ENCODE measurements at places on chromosomes 7 and 10.
A peak's percentile ranks its signal among the peaks of the same experiment; 100 is the strongest.

DNA sequence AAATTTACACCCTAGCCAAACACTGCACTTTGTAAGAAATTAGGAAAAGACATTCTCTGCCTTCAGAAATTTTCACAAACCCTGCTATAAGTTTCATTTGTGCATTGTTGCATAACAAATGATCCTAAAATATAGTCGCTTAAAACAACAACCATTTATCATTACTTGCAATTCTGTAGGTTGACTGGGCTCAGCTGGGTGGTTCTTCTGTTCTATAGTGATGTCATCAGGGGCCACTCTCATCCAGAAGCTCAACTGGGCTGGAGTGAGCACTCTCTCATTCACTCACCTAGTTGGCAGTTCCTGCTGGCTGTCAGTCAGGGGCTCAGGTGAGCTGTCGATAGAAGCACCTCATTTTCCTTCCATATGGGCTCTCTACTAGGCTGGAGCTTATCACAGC, 20.7 kb upstream of the FGFR2 start:
- DNase-seq = no peak

- DNase-seq = no peak
Measured at GRCh38 chr10:17624996-17625395, 7.8 kb upstream of the HACD1 start.

- no peak for DNase-seq
Measured at GRCh38 chr7:122261442-122261841, 43.1 kb downstream of the FEZF1 start.

DNA sequence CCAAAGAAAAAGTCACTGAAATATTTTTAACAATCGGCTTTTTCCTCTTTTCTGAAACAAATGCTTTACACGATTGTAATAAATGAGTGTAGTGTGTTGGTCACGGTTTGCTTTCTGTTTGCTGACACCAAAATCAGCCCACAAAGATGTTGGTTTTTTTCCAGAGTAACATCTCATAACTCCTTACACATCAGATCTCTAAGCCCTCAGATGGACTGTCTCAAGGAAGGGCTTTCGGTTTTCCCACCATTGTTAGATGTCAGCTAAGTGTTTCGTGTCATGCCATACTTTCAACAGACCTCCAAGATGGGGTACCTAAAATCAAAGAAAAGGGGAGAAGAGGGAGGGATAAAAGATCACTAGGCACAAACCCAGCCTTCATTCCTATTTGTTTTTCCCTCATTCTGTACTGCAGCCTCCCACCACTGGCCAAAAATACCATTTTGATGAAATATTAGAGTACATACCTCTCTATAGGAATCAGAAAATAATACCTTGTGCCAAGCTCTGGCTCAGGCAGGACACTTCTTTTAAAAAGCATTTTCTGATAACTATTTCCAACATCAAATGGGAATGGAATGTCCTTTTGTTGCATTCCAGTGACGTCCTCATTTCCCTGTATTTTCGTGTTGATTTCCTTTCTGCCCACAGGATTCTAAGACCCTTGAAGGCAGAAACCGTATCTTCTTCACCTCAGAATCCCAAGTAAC, 159.1 kb downstream of the DGKI start:
- peak; percentile 72 for DNase-seq

DNA sequence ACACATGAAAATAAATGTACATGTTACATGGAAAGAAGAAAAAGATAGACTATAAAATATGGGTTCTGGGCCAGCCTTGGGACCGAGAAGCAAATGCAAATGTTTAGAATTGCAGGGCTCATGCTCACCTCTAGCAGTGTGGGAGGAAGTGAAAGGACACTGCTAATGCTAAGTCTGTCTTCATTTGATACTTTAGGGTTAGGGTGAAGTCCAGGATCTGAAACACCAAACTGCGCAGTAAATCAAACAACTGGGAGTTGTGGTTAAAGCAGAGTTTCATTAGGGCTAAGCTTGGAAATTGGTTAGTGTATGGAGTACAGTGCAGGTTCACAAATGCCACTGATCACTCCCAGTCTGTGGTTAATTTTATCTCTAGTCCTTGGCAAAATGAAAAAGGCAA, 73.2 kb upstream of the PDK4 start:
- DNase-seq = no peak

GRCh38 chr7:117091721-117092120, 138.4 kb downstream of the ST7 start:
- no peak for DNase-seq

DNA sequence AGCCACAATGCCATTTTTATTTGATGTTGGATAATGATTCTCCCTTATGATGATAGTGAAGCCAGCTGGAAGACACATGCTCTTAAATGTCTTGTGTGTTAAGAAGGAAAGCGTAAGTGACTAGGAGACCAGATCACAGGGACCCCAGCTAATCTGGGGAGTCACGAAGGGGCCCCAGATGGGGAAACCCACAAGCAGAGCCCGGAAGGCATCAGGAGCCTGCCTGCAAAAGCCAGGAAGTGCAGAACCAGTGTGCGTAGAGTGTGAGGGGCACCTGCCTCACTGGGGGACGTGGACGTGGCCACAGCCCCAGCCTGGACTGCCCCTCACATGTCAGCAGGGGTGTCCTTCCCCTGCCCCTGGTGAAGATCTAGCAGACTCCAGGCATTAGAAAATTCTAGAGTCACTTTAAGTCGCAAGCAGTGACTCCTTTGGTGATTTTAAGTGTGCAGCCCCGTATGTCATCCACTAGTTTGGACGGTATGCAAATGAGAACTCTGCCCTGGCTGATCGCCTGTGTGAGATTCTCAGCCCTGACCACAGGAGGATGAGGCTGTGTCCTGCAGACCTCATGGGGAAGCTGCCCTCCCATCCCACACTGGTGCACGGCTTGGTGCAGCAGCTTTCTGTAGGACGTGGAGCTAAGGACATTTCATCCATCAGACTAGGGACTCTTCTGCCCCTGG, 243.0 kb downstream of the WDR37 start:
- no peak for DNase-seq

GRCh38 chr7:123154231-123154860, 45.4 kb downstream of the SLC13A1 start:
- peak; percentile 64 for DNase-seq

DNA sequence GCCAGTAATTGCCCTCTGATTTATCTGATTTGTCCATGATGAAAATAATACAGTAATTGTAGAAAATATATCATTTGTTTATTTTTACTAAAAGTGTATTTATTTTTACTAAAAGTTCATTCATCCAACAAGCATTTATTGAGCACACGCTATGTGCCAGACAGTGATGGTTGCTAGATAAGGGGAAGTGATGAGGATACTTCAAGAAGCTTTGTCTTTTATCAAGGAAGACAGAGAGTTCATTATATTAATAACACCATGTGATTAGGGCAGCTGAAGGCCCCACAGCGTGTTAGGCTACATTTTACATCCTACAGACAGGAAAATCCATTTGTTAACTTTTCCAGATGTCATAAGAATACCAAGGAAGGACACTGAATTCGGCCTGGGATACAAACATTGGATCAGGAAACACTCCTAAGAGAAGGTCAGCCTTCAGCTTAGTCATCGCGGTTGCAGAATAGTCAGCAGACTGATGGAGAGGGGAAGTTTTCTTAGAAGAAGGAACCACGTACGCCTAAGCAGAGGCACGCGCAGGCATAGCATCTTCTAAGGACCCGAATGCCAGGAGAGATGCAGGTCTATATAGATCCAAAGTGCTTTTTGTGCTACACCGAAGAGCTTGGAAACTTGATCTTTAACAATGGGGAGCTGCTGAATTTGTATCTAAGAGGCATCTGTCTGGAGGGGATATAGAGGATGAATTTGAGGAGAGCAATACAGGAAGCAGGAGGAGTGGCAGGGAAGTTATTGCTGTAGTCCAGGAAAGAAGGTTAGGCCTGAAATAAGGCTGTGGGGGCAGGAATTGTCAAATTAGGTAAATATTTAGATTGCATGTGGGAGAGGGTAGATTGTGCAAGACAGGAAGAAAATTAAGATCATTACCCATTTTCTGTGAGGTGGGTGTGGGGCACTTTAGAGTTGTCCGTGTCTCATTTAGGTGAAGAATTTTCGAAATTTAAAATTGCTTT, 85.7 kb downstream of the LRGUK start:
- no peak for DNase-seq

DNA sequence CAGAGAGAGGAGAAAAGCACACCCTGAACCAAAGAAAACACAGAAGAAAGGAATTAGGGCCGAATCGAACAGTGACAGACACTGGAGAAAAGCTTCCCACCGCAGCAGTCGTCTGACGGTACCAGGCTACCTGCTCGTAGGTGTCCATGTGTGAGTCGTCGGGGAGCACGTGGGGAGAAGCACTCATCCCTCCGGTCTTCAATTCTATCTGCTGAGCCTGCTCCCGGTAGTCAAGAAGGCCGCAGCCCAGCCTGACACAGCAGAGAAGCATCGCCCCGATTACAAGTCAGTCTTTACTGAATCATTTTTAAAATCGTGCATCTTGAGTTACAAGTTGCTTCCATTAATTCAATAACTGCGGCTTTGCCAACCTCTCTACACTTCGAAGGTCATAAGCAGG, 24.5 kb downstream of the PITRM1 start:
- no peak for DNase-seq

DNA sequence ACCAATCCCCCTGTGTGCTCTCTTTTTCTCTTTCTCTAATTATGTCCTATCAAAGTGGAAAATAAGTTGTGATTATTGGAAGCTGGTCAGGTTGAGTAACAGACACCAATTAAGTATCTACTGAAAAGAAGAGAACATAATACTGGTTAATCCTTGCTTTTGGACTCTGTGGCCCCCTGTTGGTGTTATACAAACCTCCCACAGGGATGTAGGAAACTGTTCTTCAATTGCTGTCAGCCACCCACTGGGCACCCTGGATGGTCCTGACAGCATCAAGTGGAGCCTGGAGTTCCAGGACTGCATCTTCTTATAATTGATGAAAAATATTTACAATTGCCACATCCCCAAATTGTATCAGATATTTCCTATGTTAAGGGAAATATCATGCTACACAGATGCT, 939.7 kb downstream of the KCNMA1 start:
- DNase-seq = no peak
